ENCODE measurements at places on chromosomes 2 and 18. TPM values are rescaled to one million over a fixed set of nuclear protein-coding genes. Genes with fewer than 3 reads are reported as not detected.

The SALL3 gene
- total RNA-seq = not detected

The CABYR gene
- 4.7 TPM for total RNA-seq

The TTR gene
- total RNA-seq = not detected

The AGAP1 gene
- 8.1 TPM for total RNA-seq

The SERPINB4 gene
- not detected for total RNA-seq

The SLC19A3 gene
- under 0.01 TPM for total RNA-seq

The PFN4 gene
- 0.43 TPM for total RNA-seq

The DSC2 gene
- 0.09 TPM for total RNA-seq

The DNAH6 gene
- total RNA-seq = 0.17 TPM

The GULP1 gene
- total RNA-seq = 46.8 TPM

The RAB6C gene
- total RNA-seq = not detected

The CHST9 gene
- not detected for total RNA-seq

The REG3G gene
- not detected for total RNA-seq

The OTOF gene
- total RNA-seq = under 0.01 TPM

The ELP2 gene
- total RNA-seq = 167 TPM

The MLPH gene
- 5.4 TPM for total RNA-seq

The NDUFV2 gene
- total RNA-seq = 68.9 TPM

The TRPM8 gene
- total RNA-seq = not detected
